T-helper 2 cell treated with Interferon-gamma antibody and Interleukin-4, amounts not matched to agents 5 μg/mL and 100 μg/mL, for 36 hours (primary cell): ENCODE measurements at places on chromosomes 3 and 15.

DNA sequence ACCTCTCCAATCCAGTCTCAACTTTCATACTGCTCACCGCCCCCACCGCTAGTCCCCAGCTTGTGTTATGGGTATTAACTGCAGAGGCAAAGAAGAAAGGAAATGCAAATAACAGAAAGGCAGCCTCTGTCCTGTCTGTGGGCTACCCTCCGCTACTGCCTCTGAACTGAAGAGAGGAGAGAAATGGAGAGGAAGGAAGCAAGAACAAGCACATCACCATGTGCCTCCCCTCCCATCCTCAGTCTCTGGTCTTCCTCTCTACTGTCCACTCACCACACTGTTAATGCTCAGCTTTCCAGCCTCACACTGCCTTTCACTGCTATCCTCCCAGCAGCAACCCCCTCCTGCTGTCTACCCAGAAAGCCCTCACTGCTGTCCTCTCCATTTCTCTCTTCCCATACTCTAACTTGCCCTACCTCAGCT, 139.0 kb upstream of the SLC2A2 start:
- H3K36me3 ChIP-seq: peaks cover 68% of the 10 kb centered on the region
- H3K4me1 ChIP-seq: peaks cover 14% of the 10 kb centered on the region
- DNase-seq: no peak

GRCh38 chr3:107826727-107827126, 264.1 kb downstream of the CD47 start:
- H3K27me3 ChIP-seq: peaks cover 4% of the 10 kb centered on the region
- H3K36me3 ChIP-seq: no peaks in the 10 kb centered on the region
- no peak for DNase-seq
- no peaks in the 10 kb centered on the region for H3K4me1 ChIP-seq

GRCh38 chr3:159813822-159814531, 174.7 kb upstream of the IL12A start:
- no peak overlapping the region for H3K4me3 ChIP-seq
- H3K27me3 ChIP-seq: peaks cover 2% of the 10 kb centered on the region
- H3K36me3 ChIP-seq: no peaks in the 10 kb centered on the region
- no peaks in the 10 kb centered on the region for H3K4me1 ChIP-seq

DNA sequence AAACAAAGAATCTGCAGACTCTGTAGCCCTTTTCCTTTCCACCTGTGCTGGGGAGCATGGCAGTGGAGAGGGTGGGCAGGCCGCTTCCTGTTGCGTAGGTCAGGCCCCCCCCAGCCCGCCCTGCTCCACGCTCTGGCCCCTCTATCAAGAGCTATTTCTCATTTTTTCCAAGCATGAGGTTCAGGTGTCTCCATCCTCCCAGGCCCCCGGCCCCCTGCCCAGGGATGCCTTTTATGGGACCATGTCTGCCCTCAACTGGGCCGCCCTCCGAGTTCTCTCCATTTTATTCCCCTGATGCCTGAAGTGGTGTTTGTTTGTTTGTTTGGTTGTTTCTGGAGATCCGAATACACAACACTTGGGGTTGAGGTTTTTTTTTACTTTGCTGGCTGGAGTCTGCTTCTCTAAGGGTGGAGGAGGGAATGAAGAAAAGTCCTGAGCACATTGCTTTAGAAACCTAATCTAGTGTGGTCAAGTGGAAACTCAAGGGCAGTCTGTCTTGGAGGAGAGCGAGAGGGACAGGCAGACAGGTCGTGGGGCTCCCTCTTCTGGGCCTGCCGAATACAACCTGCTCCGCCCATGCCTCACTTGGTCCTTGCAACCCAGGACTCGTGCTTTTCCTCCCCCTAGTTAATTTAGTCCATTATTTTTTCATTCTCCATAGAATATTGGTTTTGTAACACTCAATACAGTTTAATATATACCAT, 176.5 kb upstream of the LYSMD4 start:
- DNase-seq: no peak
- H3K4me3 ChIP-seq: no peak overlapping the region
- no peaks in the 10 kb centered on the region for H3K36me3 ChIP-seq

DNA sequence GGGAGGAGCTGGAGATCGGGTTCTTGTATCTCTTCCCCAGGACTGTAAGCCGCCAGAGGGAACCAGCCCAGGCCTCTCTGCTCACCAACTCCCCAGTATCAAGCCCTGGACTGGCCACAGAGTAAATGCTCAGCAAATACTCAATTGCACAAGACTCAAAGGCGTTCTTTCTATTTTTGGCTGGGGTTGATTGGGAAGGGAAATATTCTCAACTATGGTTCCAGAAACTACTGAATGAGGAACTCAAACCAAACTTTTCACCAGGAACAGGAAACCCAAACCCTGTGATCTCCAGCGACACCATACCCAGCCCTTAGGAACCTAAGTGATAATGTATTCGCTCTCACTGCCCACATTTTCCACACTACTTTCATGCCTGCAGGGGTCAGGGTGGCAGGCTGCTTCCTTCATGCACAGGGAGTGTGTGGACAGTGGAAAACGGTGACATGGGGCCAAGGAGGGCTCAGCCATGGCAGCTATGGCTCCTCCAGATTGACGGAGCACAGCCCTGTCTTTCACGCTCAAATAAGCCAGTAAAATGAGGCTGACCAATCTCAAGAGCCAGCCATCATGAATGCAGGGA, 124.7 kb upstream of the RAD18 start:
- H3K4me3 ChIP-seq: no peak overlapping the region
- peaks cover 6% of the 10 kb centered on the region for H3K27me3 ChIP-seq
- H3K27ac ChIP-seq: no peak overlapping the region
- no peak for DNase-seq
- no peaks in the 10 kb centered on the region for H3K36me3 ChIP-seq

- no peak for DNase-seq
- peaks cover 1% of the 10 kb centered on the region for H3K4me1 ChIP-seq
- no peak overlapping the region for H3K4me3 ChIP-seq
- H3K27ac ChIP-seq: no peak overlapping the region
- no peaks in the 10 kb centered on the region for H3K27me3 ChIP-seq
Observed at GRCh38 chr3:14458434-14459275, 56.2 kb downstream of the SLC6A6 start.

- no peak for DNase-seq
- no peaks in the 10 kb centered on the region for H3K36me3 ChIP-seq
- H3K27ac ChIP-seq: no peak overlapping the region
- H3K27me3 ChIP-seq: peaks cover 3% of the 10 kb centered on the region
Observed at GRCh38 chr3:127106456-127106855, 86.5 kb upstream of the PRR23E start.

- H3K27ac ChIP-seq: no peak overlapping the region
- peak overlapping the region; percentile 47 for H3K4me3 ChIP-seq
- DNase-seq: no peak
- H3K27me3 ChIP-seq: no peaks in the 10 kb centered on the region
Observed at GRCh38 chr3:174191380-174191779, 667.8 kb upstream of the NAALADL2 start.

GRCh38 chr3:38536671-38537070, 40.5 kb downstream of the EXOG start:
- H3K27me3 ChIP-seq: no peaks in the 10 kb centered on the region
- H3K4me1 ChIP-seq: no peaks in the 10 kb centered on the region
- no peaks in the 10 kb centered on the region for H3K36me3 ChIP-seq
- H3K27ac ChIP-seq: no peak overlapping the region

DNA sequence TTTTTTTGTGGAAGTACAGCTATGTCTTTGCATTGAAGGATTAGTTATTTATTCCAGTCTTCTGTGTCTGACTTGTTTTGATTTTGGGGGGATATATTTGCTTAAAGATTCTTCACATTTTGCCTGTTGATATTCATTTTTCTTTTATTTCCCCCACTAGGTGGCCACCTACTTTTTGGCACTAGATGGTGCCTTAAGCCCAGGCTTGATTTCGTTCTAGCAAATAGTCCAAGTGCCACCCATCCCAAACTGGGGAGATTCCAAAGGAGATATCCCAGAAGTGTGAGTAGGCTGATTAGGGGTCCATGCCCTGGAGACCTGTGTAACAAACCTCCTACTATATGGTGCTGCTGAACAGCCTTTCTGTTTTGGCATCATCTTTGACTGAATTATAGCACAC, 80.0 kb upstream of the SPATA16 start:
- no peak overlapping the region for H3K27ac ChIP-seq
- no peak overlapping the region for H3K4me3 ChIP-seq
- no peaks in the 10 kb centered on the region for H3K4me1 ChIP-seq
- no peak for DNase-seq
- H3K27me3 ChIP-seq: no peaks in the 10 kb centered on the region
- no peaks in the 10 kb centered on the region for H3K36me3 ChIP-seq

DNA sequence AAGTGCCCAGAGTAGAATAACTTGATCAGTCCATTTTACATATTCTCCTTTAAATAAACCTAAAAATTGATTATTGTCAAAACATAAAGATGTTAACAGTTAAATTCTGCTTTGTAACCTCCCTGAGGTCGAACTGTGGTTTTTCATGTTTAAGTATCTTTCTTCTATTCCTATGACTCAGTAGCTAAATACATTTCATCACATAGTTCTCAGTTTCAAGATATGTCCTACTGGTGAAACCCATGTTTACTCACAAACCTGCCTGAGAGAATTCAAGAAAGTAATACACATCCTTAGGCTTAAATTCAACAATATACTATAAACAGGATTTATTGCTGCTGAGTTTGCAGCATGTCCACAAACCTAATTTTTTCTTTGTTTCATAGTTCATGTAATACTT, 692.9 kb downstream of the ZPLD1 start:
- H3K4me1 ChIP-seq: no peaks in the 10 kb centered on the region
- H3K27ac ChIP-seq: no peak overlapping the region
- no peaks in the 10 kb centered on the region for H3K27me3 ChIP-seq
- no peaks in the 10 kb centered on the region for H3K36me3 ChIP-seq

DNA sequence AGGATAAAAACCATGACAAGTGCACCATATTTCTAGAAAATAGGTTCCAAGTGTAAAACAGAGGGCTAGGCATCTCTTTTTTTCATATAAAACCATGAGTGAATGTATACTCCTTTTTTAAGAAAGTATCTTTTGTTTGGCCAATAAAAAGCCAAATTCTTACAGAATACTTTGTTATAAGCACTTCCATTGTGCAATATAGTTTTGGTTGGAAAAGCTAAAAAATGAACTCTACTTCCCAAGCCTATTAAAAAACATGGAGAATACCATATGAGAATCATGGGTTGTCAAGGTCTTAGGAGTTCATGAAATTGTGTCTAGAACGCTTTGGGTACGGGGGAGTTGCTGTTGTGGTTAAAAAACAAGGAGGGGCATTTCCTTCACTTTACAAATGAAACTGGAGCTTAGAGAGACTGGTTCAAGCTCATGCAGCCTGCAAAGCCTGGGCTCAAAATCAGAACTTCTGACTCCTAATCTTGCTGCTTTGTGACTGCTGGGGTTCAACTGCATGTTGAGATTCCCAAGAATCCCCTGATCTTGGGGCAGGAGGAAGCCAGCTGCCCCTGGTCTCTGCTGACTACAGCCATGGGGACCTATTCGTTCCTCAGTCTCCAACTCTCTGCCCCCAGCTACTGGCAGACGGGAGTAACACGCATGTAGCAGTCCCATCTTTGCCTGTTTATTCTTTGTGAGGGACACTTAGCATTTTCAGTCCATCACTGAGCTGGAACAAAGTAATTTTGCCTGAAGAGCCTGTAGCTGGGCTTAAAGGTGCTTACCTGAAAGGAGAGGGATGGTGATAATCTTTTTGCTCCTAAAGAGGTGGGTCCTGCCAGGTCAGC, 229.1 kb downstream of the CHST2 start:
- peak overlapping the region; percentile 25 for H3K4me3 ChIP-seq
- H3K36me3 ChIP-seq: peaks cover 11% of the 10 kb centered on the region
- H3K27ac ChIP-seq: no peak overlapping the region
- peaks cover 39% of the 10 kb centered on the region for H3K4me1 ChIP-seq
- peaks cover 5% of the 10 kb centered on the region for H3K27me3 ChIP-seq
- no peak for DNase-seq

- no peak overlapping the region for H3K4me3 ChIP-seq
- no peaks in the 10 kb centered on the region for H3K27me3 ChIP-seq
- H3K36me3 ChIP-seq: no peaks in the 10 kb centered on the region
Observed at GRCh38 chr3:77222701-77223100, 182.8 kb downstream of the ROBO2 start.

DNA sequence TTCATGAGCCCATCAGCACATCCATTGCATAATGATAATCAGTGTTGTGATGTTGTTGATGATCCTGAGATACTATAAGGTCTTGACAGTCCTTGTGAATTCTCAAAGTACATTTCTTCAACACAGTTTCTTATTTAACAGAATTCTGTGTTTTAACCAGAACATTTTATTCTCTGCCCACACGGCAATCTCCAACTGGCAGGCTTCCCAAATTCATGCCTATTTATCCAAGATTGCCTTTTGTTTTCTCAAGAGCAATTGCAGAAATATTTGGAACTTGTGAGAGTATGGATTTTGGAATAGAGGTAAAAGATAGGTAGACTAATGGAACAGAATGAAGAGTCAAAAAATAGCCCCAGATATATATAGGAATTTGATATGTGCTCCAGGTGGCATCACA, 116.0 kb downstream of the UACA start:
- H3K4me1 ChIP-seq: no peaks in the 10 kb centered on the region
- peaks cover 48% of the 10 kb centered on the region for H3K27me3 ChIP-seq
- no peak for DNase-seq
- H3K27ac ChIP-seq: no peak overlapping the region

DNA sequence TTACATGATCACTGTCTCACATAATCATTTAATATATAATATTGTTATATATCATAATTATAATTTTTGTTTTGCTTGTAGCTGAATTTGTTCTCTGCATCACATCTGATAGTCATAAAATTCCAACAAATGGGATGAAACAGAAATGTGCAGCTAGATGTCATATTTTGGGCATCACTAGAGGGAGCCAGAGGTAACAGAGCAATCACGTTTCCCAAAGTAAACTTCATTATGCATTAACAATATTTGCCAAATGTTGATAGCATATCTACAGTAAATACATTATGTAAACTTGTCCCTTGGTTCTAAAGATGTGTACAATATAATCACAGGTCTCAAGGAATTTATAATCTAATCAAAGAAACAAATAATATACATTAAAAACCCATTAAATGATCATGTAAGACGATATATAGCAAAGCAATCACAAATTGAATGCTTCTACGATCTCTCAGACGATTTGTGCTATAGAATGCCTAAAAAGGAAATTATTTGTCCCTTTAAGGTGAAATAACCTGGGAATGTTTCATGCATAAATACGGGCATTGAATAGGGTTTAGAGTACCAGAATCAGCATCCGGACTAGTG, 234.2 kb upstream of the MCTP2 start:
- no peaks in the 10 kb centered on the region for H3K4me1 ChIP-seq
- no peak overlapping the region for H3K4me3 ChIP-seq
- no peaks in the 10 kb centered on the region for H3K36me3 ChIP-seq
- DNase-seq: no peak
- H3K27ac ChIP-seq: no peak overlapping the region

GRCh38 chr15:97745481-97746071, 214.9 kb upstream of the ARRDC4 start:
- no peak overlapping the region for H3K27ac ChIP-seq
- no peaks in the 10 kb centered on the region for H3K36me3 ChIP-seq
- no peaks in the 10 kb centered on the region for H3K27me3 ChIP-seq

GRCh38 chr3:115418583-115418982, 204.7 kb upstream of the GAP43 start:
- H3K27me3 ChIP-seq: no peaks in the 10 kb centered on the region
- no peaks in the 10 kb centered on the region for H3K4me1 ChIP-seq
- H3K36me3 ChIP-seq: no peaks in the 10 kb centered on the region
